ENCODE measurements at places on chromosomes 4 and X.

- DNase-seq = no peak
Measured at GRCh38 chrX:150037041-150037440, 98.8 kb upstream of the EOLA2 start.

GRCh38 chr4:142211444-142211843, 575.1 kb downstream of the IL15 start:
- no peak for DNase-seq

- no peak for DNase-seq
Measured at GRCh38 chrX:154791467-154791866, 13.8 kb downstream of the MPP1 start.

- DNase-seq = no peak
Measured at GRCh38 chr4:5280828-5281227, 229.5 kb downstream of the STK32B start.

DNA sequence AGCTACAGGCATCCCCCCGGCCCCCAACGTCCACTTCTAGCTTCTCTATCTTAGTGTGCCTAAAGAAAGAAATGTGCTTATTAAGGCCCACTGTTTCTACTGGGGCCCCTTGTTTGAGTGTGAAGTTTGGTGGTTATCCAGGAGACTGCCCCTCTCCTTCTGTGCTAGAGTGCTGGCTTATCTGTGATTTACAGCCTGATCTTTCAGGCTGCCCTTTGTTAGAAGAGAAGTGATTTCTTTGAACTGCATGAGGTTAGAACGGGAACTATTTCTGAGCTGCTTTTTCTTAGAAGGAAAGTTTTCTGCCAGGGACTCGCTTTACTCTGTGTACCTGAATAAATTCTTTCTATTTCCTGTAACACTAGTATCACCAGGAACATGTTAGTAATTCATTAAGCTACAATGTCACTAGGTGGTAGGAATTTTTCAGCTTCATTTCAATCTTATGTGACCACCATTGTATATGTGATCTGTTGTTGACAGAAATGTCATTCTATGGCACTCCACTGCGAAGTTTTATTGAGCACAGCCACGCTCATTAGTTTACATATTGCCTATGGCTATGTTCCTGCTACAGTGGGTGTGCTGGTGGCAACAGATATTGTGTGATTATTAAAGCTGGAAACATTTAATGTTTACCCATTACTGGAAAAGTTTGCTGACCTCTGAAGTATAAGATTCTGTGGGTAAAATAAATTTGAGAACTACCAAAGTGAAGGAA, 193.8 kb upstream of the CXorf51B start:
- no peak for DNase-seq

DNA sequence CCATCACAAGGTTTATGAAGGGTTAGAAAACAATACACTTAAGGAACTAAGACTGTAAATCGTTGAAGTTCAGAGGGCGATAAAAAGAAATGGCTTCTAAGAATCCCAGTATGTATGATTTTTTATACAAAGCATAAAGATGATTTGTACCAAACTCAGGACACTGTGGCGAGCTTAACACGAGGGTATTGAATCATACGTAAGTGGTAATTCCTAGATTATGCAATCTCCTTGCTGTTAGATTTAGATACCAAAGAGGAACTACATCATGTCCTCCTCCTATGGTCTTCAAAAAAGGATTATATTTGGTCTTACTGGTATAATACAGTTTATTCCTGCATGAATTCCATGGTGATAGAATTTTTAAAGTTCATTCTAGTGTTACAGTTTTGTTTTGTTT, 23.9 kb downstream of the NFKB1 start:
- no peak for DNase-seq

GRCh38 chrX:19715711-19716638, 171.4 kb downstream of the SH3KBP1 start:
- no peak for DNase-seq

DNA sequence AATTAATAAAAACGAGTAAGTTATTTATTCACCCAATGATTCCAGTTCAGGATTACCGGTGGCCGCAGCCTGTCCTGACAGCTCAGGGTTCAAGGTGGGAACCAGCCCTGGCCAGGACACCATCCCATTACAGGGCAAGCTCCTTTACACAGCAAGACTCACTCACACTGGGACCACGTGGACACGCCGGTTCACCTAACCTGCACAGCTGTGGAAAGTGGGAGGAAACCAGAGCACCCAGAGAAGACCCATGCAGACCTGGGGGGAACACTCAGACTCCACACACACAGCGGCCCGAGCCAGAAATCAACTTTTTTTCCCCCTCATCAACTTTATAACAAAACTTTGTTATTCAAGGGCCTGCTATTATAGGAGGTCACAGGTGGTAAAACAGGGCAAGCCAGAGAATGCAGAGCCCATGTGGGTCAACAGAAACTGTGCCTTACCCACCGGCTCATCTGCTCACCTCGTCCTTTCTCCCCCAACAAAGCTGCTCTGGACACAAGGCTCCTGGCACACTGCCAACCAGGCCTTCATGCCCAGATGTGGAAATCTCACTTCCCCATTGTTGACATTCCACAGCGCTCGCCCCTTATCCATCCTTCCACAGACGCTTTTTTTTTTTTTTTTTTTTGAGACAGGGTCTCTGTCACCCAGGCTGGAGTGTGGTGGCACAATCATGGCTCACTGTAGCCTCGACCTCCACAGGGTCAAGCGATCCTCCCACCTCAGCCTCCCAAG, 8.0 kb upstream of the ODAPH start:
- no peak for DNase-seq

DNA sequence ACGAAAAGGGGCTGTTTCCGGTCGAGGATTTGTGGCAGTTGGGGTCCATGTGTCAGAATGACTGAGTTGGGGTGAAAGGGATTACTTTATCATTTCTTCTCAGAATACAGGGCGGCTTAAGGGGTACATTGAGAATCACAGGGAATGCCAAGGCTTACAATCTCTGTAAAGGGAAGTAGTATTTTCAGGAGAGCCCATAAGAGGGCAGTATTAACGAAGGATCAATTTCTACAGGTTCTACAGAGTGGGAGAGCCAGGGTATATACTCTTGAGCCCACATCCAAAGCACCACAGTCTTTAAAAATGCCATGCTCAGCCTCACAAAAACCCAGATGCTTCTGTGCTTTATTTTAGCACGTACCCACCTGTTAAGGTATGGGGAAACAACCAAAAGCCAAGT, 67.7 kb upstream of the ZXDA start:
- DNase-seq = no peak

All from esophagus squamous epithelium (tissue), 5 donors.